ENCODE measurements at places on chromosomes 11 and 22.

DNA sequence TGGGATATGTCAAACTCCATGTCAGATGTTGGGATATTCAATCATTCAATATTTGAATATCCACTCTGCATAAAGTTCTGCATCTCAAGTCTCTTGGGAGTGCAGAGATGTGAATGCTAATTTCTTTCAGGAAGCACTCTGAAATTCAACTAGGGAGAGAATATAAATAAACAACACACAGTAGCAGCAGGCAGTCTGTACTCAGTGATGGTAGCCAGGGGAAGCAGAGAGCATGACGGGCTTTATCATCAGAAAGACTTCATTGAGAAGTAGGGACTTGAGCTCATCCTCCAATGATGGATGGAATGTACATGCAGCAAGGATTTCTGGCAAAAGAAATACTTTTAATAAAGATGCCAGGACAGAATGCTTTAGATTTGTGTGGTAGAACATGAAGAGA is 9.8 kb upstream of the TEAD1 start:
- no peak for DNase-seq

DNA sequence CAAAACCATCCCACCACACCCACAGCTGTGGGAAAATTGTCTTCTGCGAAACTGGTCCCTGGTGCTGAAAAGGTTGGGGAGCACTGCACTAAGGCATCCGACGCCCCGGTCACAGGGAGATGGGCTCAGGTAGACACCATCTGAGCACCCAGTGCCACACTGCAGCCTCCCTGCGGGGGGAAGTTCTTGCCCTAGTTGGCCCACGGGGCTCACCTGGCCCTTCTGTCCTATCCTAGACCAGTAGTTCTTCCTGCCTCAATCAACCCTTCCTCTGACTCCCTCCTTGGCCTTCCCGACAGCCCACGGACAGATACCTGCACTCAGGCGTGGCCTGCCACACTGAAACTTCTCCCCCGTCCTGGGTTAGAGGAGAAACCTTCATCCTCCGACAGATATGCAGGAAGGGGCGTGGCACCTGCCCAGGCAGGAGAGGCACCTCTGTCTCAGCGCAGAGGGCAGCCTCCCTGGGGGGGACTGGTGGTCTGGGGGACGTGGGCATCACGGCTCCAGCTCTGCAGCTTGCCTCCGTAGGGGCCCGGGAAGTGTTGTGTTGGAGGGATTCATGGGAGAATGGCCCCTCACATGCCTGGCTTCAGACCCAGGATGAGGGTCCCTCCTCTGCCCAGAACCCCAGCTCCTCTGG is 4.5 kb downstream of the ANO9 start:
- DNase-seq, result no peak

DNA sequence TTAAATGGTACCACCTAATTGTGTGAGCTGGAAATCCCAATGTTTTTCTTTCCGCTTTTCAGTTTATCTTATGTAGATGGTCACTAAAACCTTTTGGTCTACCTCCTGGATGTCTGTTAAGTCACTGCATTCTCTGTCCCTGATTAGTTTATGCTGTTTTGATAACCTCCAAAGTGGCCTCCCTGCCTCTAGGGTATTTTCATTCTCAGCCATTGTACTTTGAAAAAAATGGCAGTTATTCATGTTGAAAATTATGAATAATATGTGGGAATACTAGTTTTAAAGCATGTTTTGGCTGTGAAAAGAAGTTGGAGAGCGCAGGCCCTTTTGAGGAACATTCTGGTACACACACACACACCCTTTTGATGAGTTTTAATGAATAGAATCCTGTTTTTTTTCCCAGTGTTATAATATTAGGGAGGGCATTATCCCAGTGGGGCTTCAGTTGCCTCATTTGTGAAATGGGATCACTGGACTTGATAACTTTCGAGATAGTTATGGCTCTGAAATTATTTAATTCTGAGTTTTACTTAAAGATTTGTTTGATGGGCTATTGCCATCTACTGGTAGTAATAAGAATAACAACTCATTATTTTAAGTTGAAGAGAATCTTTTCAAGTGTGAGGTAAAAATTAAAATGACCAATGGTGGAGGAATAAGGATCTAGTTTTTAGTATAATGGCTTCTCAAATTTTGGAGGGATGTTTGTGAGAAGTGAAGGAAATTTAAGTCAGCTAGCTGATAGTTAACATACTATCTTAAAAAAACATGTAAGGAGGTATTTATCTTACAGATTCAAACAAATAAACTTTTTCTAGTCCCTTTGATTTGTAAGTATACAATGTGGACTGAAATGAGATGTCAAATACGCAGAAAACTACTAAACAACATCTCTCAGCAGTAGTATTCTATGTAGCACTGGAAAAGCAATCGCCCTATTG is 3.9 kb downstream of the FDX1 start:
- DNase-seq, result no peak

GRCh38 chr22:17866127-17866526 is 91.9 kb upstream of the BID start:
- no peak for DNase-seq

Data from NCI-H1436 (cell line).